ENCODE measurements at places on chromosomes 3 and 15.
A peak's percentile ranks its signal among the peaks of the same experiment; 100 is the strongest.

DNA sequence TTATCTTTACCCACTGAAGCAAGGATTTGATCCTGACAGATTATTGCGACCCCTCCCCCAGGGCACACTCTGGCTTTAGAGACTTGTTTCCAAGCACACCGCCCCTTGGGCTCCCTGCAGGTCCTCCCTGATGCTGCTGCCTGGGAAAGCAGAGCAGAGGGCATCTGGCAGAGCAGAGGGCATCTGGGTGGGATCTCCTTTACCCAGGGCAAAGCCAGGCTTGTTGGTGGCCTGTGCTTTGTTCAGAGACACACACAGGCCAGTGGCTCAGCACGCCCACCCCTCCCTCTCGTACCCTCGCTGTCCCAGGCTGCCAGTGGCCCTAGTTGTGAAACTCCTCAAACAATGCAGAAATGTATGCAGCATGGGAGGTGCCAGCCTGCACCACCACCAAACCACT, 4.8 kb downstream of the KLF13 start:
- DNase-seq = no peak

DNA sequence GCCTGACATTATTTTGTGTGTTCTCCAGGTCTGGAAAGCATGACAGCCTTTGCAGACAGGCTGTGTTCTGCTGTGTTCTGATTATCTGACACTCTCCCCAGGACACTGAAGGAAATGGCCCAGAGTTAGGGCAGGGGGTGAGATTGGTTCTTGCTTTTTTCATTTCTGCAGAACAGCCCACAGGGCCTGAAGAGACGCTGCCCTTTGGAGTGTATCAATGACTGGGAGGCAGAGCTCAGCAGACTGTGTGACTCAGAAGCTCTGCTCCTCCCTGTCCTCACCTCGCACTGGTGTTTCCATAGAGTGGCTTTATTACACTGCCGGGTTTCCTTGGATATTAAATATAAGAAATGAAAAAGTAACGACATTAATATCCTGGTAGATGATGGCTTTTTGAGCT, 523.6 kb downstream of the NTRK3 start:
- DNase-seq = no peak

GRCh38 chr3:101063401-101063800, 70.2 kb upstream of the ABI3BP start:
- DNase-seq = no peak

GRCh38 chr15:57213862-57214261, 162.4 kb upstream of the CGNL1 start:
- DNase-seq = peak; percentile 43

DNA sequence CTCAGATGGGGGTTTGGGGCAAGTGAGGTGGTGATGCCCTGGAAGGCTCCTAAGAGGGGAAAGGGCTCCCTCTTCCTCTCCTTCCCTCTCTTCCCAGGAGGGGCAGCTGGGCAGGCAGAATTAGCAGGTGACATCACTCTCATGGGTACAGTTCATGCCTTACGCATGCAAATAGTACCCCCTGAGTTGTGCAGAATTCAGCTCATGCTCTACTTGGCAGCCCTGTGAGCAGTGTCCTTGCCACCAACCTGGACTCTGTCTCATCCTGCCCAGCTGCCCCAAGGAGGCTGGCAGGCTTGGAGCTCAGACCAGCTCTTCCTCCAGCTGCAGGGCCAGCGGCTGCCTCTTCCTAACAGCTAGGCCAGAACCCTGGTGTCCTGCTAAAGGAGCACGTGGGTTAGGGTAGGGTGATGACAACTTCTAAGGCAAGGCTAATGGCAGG, 3.3 kb downstream of the CHAC1 start:
- DNase-seq = no peak

- no peak for DNase-seq
These were observed 344.0 kb upstream of the PROK2 start for GRCh38 chr3:72128921-72129320.

DNA sequence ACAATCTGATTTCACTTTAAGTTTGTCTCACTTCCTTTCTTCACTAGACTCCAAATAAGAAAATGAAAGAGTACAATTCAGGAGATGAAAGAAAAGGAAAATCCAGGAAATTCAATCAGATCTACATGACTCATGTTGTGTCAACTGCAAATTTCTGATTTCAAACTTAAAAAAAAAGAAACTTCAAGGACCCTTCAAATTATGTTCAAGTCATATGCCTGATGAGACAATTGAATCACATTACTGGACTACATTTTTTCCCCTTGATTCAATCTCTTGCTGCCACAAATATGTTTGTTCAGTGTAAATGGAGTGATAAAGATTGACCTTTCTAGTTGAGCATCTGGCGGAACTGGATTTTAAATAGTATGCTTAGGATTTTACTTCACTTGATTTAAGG, 37.4 kb downstream of the FRMD5 start:
- DNase-seq = no peak

- DNase-seq = no peak
These were observed 27.6 kb upstream of the ARL6 start for GRCh38 chr3:97736928-97737327.

DNA sequence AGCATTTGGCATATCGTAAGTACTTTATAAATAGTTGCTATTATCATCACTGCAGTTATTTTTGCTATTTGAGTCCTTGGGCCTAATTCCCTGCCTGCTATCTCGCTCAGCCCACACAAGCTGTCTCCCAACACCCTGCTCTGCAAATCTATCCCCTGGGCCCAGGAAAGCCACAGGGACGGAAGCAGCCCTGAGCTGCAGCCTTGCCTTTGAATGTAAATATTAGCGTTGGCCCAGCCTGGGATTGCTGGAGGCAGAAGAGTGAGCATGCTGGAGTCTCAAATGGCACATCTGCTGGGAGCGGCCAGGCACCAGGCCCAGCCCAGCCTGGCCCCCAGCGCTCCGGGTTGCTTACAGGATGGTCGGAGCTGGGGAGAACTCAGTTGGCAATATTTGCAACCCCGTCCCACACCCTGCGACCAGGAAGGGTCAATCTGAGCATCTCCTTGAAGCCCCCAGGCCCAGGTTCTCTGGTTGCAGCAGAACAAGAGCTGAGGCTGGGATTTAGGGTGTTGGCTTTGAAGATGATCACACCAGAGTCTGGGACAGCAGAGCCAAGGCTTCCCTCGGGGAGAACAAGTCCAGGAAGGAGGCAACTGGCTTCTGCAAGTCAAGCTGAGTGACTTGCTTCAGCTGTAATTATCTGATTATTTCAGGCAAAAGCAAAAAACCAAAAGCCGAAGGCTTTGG, 529.6 kb downstream of the SHQ1 start:
- no peak for DNase-seq

- peak; percentile 59 for DNase-seq
These were observed 103.0 kb upstream of the ARHGEF26 start for GRCh38 chr3:154018100-154018696.

- no peak for DNase-seq
These were observed 22.5 kb downstream of the ALS2CL start for GRCh38 chr3:46670891-46671427.

- DNase-seq = no peak
These were observed 25.2 kb downstream of the CCNL1 start for GRCh38 chr3:157134620-157135191.

DNA sequence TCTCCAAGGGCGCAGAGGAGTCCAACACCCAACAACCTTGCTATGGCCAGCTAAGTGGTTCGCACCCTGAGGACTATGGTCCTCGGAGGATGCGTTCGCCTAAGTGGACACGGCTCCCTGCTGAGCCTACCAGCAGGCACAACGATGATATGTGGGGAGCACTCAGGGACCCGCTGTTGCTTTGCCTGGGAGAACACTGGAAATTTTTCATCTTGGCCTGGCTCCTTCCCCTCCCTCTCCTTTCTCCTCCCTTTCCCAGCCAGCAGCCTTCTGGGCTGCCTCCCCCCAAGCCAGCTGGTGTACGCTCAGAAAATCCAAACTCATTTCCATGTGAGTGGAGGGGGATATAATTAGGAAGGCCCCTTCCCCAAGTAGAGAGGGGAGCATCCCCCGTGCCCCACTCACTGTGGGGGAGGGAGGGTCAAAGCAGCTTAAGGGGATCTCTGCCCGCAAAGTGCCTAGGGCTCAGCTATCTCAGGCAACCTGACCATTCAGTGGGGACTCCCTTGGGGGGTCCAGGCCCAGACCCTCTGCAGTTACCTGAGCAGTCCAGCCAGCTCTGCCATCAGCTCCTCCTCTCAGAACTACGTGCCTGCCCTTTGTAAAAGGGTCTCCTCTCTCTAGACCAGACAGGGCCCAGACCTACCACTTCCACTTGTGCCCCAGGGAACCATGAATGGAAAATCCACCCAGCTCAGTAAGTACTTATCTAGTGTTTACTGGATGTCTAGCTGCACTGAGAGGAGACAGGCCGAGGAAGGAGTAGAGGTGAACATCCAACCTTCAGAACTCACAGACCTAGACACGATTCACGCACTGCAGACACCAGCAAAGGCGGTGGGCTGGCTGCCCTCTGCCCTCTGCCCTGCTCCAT, 742 bp upstream of the SEMA7A start:
- DNase-seq = no peak

GRCh38 chr3:118587037-118587741, 447.5 kb downstream of the IGSF11 start:
- no peak for DNase-seq

DNA sequence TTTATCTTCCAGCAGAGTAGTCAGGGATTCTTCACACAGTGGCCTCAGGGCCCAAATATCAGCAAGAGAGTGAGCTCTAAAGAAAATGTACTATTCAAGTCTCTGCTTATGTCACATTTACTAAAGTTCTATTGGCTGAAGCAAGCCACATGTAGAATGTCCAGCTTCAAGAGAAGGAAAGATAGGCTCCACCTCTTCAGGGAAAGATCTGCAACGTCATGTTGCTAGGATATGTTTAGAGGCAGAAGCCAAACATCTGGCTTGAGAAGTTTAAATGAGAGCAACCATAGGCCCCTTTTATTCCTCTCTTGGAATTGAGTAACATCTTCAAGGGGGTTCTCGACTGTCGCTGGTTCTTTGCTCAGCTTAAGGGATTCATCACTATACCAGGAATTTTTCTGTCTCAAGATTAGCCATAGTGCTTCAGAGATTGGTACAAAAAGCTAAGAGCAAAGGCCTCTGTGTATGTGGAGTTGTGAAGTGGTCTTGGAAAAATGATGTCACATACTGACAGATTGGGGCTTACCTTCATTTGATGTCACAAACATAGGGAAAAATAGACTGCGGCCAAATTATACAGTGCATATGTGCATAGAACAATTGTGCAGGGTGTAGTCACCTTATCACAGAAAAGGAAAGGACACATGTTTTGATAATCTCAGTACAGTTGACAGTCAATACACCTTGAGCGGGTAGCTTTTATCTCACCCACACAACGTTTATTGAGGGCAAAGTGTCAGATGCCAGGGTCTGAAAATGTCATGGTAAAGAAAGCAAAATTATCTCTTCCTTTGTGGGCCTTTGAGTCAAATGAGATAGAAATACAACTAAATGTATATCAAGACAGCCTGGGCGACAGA, 11.3 kb upstream of the THRB start:
- peak; percentile 16 for DNase-seq

GRCh38 chr15:98350276-98350675, 298.1 kb upstream of the IGF1R start:
- DNase-seq = no peak

DNA sequence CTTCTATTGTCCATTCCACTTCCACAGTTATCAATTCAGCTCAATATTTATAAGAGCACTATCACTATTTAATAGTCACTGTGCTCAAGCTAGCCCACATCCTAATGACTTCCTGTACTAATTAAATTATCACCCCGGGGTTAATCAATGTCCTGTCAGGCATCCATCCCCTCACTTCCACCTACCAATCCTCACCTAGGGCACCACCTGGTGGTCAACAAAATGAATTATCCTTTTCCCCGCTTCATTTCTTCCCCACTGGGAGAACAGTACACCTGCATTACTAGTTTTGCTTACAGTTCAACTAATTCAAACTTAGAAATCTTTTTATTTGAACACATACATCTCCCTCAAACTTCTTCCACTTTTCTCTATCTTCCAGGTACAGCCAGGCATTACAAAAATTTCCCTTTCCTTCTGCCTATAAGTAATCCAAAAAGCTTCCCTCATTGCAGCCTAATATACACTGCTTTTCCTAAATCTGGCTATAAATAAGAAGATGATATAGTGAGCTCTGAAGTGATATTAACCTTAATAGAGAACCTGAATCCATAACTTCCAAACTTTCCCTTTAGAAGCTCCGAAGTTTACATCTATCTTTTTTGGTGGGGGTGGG, 68.5 kb downstream of the TMCC1 start:
- DNase-seq = peak; percentile 40

- DNase-seq = peak; percentile 76
These were observed 39.3 kb downstream of the PLD1 start for GRCh38 chr3:171770689-171771620.

DNA sequence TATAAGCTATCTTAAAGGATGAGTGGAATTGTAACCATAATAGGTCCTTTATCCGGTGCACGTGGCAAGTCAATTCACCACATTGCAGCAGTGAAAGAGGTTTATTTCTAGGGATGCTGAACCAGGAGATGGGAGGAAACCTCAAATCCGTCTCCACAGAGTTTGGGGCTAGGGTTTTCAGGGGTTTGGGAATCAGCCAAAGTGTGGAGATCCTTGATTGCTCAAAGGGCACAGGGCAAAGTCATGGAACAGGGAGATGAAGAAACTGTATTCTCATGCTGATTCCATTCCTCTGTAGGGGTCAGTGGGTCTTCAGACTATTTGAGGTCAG, 7.2 kb upstream of the RAF1 start:
- no peak for DNase-seq

GRCh38 chr3:48532271-48532976, 24.2 kb downstream of the PFKFB4 start:
- DNase-seq = peak; percentile 63

DNA sequence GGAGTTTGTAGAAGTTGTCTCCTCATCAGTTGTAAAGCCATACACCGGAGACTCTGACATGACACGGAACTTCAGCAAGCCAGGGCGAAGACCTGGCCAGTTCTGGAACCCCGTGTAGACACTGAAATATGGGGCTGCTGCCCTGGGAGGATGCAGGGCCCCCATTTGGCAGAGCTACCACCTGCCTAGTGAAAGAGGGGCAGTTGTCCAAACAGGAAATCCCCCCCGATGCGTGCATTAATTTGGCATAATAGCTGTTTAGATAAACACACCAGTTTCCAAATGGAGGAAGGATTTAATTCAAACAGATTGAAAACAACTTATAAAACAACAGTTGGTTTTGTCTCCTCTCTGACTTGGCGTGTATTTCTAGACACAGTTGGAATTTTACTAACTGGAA, 357.2 kb downstream of the GABRG3 start:
- DNase-seq = no peak

GRCh38 chr3:117018655-117019054, 309.1 kb downstream of the TUSC7 start:
- DNase-seq = no peak

- no peak for DNase-seq
These were observed 24.1 kb downstream of the DUT start for GRCh38 chr15:48355377-48355776.

GRCh38 chr3:46236294-46237054, 5.8 kb upstream of the CCR3 start:
- DNase-seq = peak; percentile 38

GRCh38 chr3:194973366-194974000, 287.8 kb downstream of the FAM43A start:
- no peak for DNase-seq

DNA sequence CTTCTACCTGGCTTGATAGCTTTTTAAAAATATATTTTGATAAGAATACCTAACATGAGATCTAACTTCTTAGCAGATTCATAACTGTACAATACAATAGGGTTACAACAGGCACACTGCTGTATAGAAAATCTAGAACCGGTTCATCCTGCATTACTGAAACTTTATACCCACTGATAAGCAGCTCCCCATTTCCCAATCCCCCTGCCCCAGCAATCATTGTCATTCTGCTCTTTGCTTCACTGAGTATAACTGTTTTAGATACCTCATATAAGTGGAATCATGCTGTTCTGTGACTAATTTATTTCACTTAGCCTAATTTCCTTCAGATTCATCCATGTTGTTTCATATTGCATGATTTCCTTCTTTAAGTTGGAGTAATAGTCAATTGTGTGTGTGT, 906.0 kb downstream of the GBE1 start:
- DNase-seq = no peak

All from suppressor macrophage (primary cell).